Endothelial cell (in vitro differentiated cells): ENCODE measurements at places on chromosomes 6 and 20. TPM values are rescaled to one million over a fixed set of nuclear protein-coding genes. Genes with fewer than 3 reads are reported as not detected.
A peak's percentile ranks its signal among the peaks of the same experiment; 100 is the strongest.

Gene C20orf96
- total RNA-seq: 27.5 TPM

Gene POM121L2
- total RNA-seq: 1.3 TPM

Gene RBPJL
- total RNA-seq: not detected

Gene CST2
- not detected for total RNA-seq

Gene RIMS1
- total RNA-seq: 1.8 TPM

DNA sequence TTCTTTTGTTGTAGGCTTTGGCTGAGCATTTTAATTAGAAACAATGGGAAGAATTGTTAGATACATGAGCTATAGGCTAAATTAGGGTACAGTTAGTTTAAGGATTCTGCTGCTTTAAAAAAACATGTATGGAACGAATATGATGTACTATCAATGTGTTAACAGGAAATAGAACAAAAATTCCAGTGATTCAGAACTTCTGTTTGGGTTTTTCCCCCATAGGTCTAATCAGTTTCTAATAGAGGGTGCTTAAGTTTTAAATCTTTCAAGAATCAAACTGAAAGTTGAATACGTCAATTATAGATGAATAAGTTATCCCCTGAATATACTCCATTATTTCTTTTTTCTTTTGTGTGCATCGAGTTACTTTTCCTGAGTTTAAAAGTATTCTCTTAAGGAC, 1.9 kb downstream of the TAB2 start:
- peak overlapping the region; percentile 87 for H3K27ac ChIP-seq
- peaks cover 1% of the 10 kb centered on the region for H3K27me3 ChIP-seq
- peaks cover 44% of the 10 kb centered on the region for H3K4me1 ChIP-seq
- H3K36me3 ChIP-seq: peaks cover 8% of the 10 kb centered on the region

- H3K27me3 ChIP-seq: no peaks in the 10 kb centered on the region
- no peak overlapping the region for H3K27ac ChIP-seq
- no peaks in the 10 kb centered on the region for H3K36me3 ChIP-seq
- no peaks in the 10 kb centered on the region for H3K4me1 ChIP-seq
- H3K4me3 ChIP-seq: no peak overlapping the region
These were observed 178.4 kb downstream of the COL9A1 start for GRCh38 chr6:70124443-70124842.

DNA sequence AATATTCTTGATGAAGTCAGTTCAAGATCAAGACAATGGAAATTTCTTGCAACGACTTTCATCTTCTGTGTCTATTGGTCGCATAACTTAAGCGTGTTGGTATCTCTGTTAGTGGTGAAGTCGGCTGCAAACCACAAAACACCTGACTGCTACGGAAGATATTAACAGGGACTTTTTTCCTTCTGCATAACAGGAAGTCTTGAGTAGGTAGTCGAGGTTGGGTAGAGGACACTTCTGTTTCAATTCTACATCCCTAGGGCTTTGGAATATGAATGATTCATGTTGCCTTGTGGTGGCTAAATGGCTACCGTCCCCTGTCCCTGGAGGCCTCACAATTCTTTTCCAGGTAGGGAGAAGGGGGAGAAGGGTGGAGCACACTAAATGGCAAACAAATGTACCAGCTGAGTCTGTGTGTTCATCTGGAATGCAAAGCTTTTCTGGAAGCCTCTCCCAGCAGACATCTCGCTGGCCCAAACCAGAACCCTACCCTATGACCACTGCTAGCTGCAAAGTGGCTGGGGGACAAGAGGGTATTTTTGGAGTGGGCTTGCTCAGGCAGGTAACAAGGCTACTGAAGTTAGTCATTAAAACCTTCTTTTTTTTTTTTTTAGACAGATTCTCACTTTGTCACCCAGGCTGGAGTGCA, 34.6 kb upstream of the NKX2-2 start:
- H3K4me3 ChIP-seq: no peak overlapping the region
- H3K27me3 ChIP-seq: peaks cover 2% of the 10 kb centered on the region
- no peaks in the 10 kb centered on the region for H3K36me3 ChIP-seq
- no peaks in the 10 kb centered on the region for H3K4me1 ChIP-seq

- H3K4me1 ChIP-seq: no peaks in the 10 kb centered on the region
- peaks cover 8% of the 10 kb centered on the region for H3K27me3 ChIP-seq
- no peak overlapping the region for H3K27ac ChIP-seq
- H3K4me3 ChIP-seq: no peak overlapping the region
- H3K36me3 ChIP-seq: no peaks in the 10 kb centered on the region
These were observed 15.2 kb downstream of the COX4I2 start for GRCh38 chr20:31652917-31653396.

DNA sequence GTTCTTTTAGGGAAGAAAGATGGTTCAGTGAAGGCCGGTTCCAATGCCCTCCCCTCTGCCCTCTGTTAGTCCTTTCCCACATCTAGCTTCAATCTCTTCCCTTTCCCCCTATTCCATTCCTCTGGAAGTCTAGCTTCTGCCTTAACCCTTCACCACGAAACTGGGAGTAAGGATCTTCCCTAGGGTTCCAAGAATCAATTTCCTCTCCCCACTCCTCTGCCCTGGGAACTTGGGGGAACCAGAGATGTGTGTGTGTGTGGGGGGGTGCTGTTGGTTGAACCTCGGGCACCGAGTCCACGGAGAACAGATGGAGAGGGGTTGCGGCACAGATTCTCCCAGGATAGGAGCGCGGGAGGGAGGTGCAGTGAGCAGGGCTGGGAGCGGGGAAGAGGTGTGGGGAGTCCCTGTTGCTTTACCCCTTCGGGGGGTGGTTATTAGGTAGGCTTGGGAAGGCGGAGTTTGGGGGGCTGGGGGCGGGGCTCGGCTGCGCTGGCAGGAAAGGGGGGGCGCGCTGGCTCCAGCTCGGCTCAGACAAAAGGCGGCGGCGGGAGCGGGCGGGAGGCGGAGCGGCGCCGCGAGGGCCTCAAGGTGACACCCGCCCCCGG, at the start of gene TMEM151B:
TSS of gene TMEM151B (plus strand) at position 530 of the 605 bp plus-strand sequence. CDS start 293 bp downstream, outside the sequence.
- H3K4me3 ChIP-seq: peak within 1 kb of the TSS; percentile 83
- H3K27me3 ChIP-seq: peaks cover 18% of the 10 kb centered on the region

DNA sequence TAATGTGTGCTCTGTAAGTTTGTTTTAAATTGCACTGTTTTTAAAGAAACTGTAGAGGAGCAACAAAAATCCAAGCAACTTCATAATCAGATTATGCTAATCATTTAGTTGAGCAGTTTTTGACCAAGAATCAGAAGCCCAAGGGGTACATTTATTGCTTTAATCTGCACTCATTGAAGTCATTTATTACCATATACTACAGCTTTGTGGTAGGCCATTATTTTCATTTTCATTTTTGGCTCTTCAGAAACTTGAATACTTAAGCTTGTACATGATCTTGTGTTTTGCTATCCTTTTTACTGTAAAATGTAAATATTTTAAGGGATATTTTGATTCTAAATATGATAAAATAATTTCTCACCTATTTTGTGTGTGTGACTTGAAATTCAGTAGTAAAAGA, 78.5 kb downstream of the PHF3 start:
- H3K4me3 ChIP-seq: no peak overlapping the region
- no peak for DNase-seq
- H3K27me3 ChIP-seq: peaks cover 1% of the 10 kb centered on the region
- H3K27ac ChIP-seq: no peak overlapping the region

DNA sequence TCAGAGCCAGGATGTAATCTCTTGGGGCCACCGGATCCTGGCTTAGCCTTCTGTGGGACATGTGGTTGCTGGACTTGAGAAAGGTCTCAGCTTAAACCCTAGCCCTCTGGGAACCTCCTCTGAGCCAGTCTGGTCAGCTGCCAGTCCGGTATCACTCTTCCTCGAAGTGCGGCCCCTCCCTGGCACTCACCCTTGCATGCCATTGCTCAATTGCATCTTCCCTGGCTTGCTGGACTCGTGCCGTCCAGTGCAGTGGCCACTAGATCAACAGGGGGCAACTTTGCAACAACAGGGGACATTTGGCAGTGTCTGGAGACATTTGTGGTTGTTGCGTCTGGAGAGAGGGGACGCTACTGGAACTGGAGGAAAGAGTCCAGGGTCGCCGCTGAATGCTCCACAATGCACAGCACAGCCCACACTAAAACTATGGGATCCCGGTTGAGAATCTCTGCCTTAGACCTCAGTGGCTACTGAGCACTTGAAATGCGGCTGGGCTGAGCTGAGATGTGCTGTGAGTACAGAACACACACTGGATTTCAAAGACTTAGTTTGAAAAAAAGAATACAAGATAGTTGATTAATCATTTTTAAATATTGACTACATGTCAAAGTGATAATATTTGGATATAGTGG, 152.1 kb downstream of the TFAP2C start:
- no peak overlapping the region for H3K4me3 ChIP-seq
- H3K27me3 ChIP-seq: no peaks in the 10 kb centered on the region
- H3K36me3 ChIP-seq: no peaks in the 10 kb centered on the region
- H3K27ac ChIP-seq: no peak overlapping the region
- DNase-seq: no peak

GRCh38 chr6:111740506-111740905, 132.7 kb downstream of the FYN start:
- peak overlapping the region; percentile 4 for H3K27ac ChIP-seq
- H3K4me3 ChIP-seq: no peak overlapping the region
- H3K4me1 ChIP-seq: peaks cover 33% of the 10 kb centered on the region
- no peak for DNase-seq

DNA sequence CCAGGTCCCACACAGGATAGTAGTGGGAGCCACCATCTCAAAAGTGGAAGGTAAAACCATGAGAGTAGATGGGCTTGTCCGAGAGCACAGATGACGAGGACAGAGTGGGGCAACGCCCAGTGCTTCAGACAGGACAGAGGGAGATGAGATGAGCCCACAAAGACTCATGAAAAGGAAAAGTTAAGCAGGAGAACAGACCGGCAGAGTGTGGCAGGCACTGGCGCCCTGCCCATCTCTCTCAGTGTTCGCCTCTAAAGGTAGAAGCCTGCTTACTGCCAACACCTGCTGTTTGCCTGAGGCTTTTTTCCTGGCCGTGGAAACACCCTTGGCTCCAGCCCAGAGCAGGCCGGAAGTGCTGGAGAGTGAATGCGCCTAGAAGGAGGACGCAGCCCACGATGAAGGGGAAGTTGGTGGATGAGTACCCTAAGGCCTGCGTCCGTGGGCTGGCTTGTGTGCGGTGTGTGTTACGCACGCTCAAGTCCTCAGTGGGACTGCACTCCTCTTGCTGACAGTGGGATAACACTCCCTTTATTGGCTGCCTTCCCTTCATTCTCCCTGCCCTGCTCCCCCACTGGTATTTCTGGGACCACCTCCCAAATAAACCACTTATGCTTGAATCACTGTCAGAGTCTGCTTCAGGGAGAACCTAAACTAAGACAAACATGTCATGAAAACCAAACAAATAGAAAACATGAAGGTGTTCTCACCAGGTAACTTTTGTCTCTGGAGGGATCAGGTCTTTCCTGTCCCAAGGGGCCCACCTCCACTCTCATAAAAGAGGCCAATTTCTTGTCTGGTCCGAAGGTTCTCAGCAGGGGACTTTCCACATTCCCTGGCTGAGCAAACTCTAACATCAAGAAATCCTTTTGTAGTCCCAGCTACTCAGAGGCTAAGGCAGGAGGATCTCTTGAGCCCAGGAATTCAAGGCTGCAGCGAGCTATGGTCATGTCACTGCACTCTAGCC, 9.1 kb upstream of the FOXP4 start:
- H3K27ac ChIP-seq: no peak overlapping the region
- no peaks in the 10 kb centered on the region for H3K36me3 ChIP-seq
- peaks cover 13% of the 10 kb centered on the region for H3K27me3 ChIP-seq

DNA sequence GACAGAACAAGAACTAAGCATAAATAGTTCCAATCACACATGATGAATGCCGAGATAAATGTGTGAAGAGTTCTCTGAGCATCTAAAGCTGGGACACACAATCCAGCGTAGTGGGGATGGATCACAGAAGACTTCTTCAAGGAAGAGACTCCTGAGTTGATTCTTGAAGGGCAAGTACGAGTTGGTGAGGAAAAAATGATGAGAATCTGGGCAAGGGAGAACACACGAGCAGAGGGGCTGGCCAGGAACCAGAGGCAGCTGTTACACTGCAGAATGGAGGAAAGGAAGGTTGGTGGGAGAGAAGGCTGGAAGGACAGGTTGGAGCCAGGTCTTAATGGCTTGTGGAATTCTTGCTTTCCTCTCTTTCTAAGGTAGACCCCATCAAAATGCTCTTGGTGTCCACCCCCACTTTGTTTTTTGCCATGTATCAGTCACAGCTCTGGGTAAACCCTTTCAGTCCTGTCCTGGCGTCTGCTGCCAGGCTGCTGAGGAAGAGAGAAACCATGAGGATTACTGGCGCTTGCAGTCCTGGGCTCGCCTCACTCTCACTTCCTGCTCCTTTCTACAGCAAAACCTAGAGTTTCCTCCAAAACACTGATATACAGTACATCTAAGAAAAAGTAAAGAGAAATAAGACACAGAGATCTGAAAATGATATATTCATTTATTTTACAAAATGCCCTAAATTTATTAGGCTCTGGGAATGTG, 127.6 kb upstream of the FAM184A start:
- no peak for DNase-seq
- H3K4me3 ChIP-seq: no peak overlapping the region
- H3K27ac ChIP-seq: peak overlapping the region; percentile 65
- peaks cover 13% of the 10 kb centered on the region for H3K36me3 ChIP-seq
- H3K4me1 ChIP-seq: peaks cover 20% of the 10 kb centered on the region

- H3K27me3 ChIP-seq: peaks cover 2% of the 10 kb centered on the region
- peaks cover 4% of the 10 kb centered on the region for H3K4me1 ChIP-seq
- DNase-seq: peak; percentile 55
- peak overlapping the region; percentile 87 for H3K27ac ChIP-seq
These were observed 4.5 kb upstream of the PTCRA start for GRCh38 chr6:42911171-42912021.

DNA sequence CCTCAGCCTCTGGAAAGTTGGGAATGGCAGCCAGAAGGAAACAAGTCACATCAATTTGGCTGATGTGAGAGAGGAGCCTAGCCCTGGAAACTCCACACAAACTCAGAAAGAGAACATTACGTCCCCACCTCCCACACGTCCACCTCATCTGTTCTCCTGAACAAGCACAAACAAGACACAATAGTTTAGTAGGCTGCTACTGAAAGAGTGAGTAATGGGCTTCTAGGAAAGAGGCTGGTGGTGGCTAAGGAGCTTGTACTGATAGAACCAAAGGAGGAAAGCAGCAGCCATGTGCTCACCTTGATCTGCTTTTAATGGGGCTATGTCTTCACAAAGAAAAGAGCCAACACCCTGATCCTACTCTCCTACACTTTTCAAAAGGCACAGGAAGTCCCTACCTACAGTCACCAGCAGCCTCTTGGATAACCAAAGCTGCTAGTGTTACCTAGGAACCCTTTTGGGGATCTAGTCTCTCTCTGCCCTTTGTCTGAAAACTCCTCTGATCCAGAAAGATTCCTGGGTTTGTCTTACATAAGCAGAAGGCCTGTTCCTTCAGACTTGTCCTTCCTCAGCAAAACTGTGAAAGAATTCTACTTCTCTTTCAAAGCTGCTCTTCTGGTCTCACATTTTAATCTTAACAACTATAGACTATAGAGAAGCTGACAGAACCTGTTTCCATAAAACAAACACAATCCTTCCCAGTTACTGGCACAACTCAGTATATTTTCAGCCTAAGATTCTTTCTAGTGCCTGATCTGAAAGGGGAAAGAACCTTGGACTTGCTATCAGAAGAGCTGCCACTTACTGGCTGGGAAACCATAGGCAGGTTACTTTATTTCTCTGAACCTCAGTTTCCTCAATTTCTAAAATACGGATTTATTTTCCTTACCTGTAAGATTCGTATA, 3.1 kb downstream of the PLAGL2 start:
- no peak overlapping the region for H3K4me3 ChIP-seq
- H3K27ac ChIP-seq: peak overlapping the region; percentile 7
- DNase-seq: no peak
- peaks cover 13% of the 10 kb centered on the region for H3K36me3 ChIP-seq
- peaks cover 12% of the 10 kb centered on the region for H3K27me3 ChIP-seq
- peaks cover 54% of the 10 kb centered on the region for H3K4me1 ChIP-seq
